ENCODE measurements at places on chromosomes 11 and 22.

DNA sequence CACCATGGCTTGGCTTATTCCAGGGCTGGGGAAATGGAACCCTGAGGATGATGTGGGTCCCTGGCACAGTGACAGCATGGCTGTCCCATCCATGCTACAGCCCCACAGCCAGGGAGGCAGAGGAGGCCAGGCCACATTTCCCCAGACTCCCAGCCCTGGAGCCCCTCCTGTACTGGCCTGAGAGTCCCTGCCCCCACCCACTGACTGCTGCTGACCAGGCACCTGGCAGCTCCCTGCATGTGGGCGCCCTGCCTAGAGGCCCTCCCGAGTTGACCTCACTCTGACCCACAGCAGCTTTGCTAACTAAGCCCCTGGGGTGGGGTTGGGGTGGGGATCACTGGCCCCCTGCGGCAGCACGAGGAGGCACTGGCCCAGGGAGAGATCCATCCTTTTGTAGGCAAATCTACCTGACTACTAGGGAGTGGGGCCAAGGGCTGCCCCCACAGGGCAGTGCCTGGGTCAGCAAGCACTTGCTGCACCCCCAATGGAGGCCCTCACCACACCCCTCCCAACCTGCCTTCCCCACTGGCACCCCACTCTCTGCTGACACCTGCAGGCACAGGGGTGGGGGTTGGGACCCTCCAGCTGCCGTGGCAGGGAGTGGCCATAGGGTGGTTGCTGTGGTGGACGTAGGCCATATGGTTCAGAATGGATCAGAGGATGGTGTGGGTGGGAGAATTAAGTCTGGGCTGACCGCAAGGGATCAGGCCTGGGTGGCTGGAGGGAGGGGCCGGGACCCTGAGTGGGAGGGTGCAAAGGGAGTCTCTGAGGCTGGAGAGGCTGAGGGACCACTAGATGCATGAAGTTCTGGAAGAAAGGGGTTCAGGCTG is 17.4 kb downstream of the ARVCF start:
- DNase-seq: no peak

GRCh38 chr22:42549331-42550060 is 4.3 kb upstream of the SERHL2 start:
- DNase-seq: no peak

GRCh38 chr22:33361581-33361980 is 303.4 kb upstream of the SYN3 start:
- no peak for DNase-seq

DNA sequence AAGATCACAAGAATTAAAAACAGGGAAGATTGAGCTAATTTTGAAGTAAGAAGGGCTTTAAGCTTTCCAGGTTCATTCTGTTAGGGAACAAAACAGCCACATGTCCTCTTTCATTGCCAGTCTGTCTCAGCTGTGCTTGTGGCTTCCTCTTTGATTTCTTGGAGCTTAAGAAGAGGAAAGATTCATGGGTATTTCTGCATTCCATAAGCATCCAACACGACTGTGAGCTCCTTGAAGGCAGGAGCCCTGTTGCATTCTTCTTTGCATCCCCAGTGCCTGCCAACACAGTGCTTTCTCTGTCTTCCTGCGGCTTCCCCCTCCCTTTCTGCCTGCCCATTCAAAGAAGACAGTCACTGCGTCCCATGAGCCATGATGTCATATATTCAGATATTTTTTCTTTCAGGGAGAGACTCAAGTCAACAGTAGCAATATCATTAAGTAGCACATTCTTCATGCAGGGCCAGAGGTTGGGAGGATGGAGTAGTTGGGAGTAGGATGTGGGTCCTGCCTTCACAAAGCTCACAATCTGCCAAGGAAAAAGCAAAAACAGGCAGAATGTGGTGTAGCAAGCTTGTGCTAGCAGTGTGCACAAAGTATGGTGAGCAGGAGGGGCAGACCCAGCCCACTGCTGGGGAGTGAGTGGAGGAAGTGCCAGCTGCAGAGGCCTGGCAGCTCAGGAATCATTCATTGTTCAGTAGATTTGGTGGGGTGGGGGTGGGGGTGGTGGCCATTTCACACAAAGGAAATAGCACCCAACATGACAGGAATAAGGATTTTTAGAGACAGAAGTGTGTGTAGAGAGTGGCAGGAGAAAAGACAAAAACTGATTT is 162.1 kb upstream of the RASSF10 start:
- DNase-seq: peak; percentile 45

DNA sequence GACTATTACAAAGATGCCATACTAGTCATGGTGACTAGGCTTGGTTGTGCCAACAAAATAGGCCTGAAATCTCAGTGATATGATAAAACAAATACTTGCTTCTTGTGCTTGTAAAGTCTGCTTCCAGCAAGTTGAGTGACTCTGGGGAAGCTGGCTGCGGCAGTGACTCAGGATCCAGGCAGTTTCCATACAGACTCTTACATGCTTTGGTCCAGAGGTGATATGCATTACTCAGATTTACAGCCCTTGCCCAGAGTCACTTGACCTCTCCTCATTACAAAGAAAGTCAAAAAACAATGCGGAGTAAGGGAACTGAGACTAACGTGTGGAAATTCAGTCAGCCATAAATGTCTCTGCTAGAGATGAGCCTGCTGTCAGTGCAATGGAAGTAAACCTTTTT is 387.5 kb downstream of the KCNA4 start:
- DNase-seq: no peak

DNA sequence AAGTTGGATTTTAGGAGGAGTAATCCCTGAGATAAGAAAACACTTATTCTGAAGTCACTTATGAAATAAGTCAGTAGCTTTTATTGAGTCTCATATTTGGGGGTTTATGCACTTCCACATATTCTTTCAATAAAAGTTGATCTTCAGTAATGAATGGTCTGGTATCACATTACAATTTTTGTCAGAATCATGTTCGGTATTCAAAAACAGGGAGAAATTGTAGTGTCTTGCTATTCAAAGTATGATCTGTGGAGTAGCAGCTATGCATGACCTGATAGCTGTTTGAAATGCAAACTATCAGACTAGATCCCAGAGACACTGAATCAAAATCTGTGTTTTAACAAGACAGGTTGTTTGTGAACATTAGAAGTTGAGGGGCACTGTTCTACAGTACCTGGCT is 857.6 kb downstream of the METTL15 start:
- no peak for DNase-seq

- no peak for DNase-seq
Observed at GRCh38 chr22:31826443-31826842, 72.6 kb downstream of the DEPDC5 start.

- peak; percentile 4 for DNase-seq
Observed at GRCh38 chr11:65262381-65262680, 569 bp downstream of the POLA2 start.

DNA sequence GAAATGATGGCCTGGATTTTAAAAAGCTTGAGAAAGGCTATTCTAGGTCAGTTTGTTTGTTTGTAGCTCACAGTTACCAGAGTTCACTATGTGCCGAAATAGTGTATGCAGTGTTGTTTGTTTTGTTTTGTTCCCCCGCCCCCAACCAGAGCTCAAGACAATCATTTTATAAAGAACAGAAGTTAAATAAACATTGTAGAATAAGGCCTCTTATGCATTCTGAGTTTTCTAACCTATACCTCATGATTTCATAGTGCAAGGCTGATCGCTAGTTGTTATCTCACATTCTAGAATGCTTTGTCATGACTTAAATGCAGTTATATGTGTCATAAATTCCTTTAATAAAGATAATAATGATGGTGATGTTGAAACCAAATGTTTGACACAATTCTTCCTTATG is 7.8 kb downstream of the KCNA4 start:
- DNase-seq: no peak

DNA sequence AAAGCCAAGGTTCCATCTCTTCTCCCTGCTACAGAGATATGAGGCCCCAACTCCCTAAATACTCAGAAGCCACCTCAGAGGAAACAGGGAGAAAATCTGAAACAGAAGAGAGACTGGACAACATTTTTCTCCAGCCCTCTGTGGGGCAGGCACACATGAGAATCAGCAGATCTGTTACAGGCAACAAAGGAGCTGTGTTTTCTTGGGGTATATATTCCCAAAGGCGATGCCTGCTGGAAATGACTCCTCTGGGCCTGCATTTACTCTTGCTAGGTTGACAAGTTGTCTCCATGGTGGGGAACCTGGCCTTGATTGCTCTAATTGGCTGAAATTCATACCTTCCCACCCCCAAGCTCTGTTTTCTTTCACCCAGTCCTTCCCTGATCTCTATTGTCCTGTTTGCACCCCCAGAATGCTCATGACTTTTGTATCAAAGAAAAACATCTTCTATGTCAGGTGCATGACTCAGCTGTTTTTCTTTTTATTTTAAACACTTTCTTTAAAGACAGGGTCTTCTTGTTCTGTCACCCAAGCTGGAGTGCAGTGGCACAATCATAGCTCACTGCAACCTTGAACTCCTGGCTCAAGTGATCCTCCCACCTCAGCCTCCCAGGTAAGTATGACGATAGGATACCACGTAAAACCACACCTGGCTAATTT is 23.5 kb upstream of the P2RY6 start:
- DNase-seq: no peak

- DNase-seq: no peak
Observed at GRCh38 chr11:31437742-31438435, 68.2 kb downstream of the DNAJC24 start.

GRCh38 chr22:17101475-17102296 is 16.9 kb downstream of the IL17RA start:
- no peak for DNase-seq

- no peak for DNase-seq
Observed at GRCh38 chr22:40748388-40749355, 69.4 kb downstream of the MCHR1 start.

DNA sequence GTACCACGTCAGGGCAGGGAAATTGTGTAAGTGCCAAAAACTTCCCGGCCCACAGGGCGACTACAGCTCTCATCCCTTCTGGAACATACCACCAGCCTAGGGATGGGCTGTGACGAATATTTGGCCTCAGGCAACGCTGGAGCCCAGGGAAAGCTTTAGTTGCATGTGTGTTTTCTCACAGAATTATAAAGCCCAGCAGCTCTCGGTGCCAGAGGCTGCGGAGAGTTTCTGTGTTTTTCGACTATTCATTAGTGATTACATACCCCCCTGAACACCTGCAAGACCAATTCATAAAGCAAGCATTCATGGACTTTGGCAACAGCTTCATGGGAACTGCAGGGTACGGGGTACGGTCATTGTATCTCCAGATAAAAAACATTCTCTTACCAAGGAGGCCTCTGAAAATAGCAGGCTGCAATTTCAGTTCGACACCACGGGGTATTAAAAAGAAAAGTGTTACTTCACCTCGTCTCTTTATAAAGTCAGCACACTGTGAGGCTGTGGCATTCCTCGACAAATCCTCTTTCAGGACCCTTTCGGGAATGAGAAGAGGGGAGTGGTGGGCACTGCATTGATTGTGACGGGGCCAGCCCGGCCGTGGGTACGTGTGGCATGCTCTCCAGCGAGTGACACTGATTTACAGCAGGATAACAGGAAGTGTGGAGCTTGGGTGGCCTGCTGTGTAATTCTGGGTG is 243.6 kb upstream of the SORL1-AS1 start:
- DNase-seq: no peak

- DNase-seq: no peak
Observed at GRCh38 chr11:102802341-102802740, 4.4 kb upstream of the MMP1 start.

GRCh38 chr11:4071914-4072313 is 22.7 kb upstream of the RRM1 start:
- no peak for DNase-seq

DNA sequence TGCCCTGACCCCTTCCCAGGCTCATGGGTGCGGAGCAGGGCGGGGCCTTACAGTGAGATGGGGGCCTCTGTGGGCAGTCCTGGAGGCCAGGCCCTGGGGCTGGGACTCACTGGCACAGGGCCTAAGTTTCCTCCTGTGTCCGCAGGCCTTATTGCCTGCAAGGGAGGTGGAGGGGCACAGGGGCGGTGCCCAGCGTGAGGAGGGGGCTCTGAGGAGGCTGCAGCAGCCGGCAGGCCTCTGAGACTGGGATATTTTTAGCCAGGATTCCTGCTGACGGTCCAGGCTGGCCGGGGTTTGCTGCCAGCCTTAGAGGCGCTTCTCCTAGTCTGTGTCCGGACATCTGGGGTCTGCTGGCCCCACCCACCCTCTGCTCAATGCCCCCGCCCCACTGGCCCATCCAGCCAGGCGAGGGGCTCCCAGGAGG is 5.7 kb upstream of the RTN4R start:
- no peak for DNase-seq

GRCh38 chr11:133705074-133705648 is 140.2 kb downstream of the SPATA19 start:
- no peak for DNase-seq

- DNase-seq: no peak
Observed at GRCh38 chr22:24115247-24116207, 65.8 kb upstream of the SUSD2 start.

DNA sequence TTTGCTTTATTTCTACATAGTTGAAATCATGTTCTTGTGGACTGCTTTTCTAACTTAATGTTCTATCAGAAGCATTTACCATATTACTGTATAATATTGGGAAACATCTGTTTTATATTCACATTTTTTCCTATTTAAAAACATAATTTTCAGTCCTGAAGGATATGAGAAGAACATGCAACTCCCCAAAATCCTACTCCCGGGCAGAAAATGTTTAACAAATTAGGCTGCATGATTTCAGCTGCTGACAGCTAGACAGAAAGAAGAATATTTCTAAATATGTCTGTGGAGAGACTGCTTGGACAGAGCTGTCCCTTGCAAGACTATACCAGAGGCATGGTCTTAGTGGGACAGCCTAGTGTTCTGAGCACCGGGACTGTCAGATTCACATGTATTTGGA is 15.7 kb upstream of the AMPD3 start:
- no peak for DNase-seq

DNA sequence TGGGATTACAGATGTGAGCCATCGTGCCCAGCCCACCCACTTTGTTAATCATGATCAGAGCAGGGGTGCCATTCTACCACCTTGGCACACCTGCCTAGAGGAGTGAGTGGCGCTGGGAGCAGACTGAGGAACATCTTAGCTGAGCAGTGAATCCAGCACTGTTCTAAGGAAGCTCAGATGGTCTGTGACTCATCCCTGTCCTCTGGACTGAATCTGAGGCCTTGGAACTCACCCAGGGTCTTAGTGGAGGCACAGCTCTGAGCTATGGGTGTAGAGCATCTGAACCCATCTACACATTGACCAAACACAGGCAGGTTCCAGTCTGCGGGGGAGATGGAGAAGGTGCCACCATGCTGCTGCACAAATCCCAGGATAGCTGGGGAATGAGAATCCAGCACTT is 14.9 kb downstream of the PGAP2 start:
- no peak for DNase-seq

DNA sequence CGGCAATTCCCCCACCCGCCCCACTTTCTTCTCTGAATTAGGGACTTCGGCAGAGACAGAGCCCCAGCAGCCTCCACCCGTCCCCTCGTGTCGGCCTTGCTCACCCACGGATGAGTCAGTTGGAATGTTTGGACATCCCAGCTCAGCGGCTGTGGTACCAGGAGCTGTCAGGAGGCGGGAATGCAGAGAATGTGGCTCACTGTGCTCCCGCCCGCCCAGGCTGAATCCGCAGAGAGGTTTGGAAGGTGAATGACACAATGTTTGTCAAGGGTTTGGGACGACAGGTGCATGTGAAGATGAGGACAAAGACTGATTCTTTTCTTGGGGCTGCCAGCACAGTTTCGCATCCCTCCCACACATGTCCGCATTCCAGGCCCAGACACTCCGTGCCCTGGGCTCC is 39.6 kb downstream of the LIF start:
- DNase-seq: no peak

GRCh38 chr11:106321601-106322000 is 244.1 kb downstream of the AASDHPPT start:
- no peak for DNase-seq

GRCh38 chr11:95699631-95700470 is 89.7 kb downstream of the FAM76B start:
- no peak for DNase-seq

GRCh38 chr11:65078151-65078550 is 5.7 kb downstream of the CDCA5 start:
- DNase-seq: peak; percentile 1

Measured in NCI-H2029 treated with DMSO at 0.1 percent for 48 hours (cell line).